H1 (cell line): ENCODE measurements at places on chromosomes 16 and 17. TPM values are rescaled to one million over a fixed set of nuclear protein-coding genes. Genes with fewer than 3 reads are reported as not detected.
A peak's percentile ranks its signal among the peaks of the same experiment; 100 is the strongest.

DNA sequence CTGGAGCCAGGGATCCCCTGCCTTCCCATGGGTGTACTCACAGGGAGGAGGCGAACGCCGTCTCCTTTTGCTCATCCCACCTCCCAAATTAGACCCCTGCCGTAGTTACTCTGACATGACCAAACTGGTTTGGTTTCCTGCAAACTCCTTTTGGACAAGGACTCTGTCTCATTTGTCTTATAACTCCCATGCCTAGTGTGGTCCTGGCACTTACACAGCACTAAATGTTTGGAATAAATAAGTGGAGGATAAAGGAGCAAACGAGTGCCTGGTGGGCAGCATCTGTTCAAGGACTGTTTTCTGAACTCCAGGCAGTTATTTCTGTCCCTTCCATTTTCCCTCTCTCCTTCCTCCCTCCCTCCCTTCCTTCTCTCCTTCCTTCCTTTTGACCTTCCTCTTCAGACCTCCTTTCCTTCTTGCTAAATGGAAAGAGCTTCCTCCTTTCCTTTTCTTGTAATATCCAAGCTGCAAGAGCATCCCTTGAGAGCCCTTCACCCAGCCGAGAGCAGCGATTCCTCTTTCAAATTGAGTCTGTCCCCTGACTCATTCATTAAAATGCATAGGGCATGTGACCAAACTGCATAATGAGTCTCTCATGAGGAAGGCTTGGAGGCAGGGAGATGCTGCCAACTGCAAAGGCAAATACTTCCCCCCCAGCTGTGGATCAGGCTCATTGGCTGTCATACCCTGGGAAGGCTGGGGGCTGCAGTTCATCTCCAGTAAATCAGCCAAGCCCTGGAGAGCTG, 36.8 kb downstream of the CHD9 start:
- DNase-seq = no peak

DNA sequence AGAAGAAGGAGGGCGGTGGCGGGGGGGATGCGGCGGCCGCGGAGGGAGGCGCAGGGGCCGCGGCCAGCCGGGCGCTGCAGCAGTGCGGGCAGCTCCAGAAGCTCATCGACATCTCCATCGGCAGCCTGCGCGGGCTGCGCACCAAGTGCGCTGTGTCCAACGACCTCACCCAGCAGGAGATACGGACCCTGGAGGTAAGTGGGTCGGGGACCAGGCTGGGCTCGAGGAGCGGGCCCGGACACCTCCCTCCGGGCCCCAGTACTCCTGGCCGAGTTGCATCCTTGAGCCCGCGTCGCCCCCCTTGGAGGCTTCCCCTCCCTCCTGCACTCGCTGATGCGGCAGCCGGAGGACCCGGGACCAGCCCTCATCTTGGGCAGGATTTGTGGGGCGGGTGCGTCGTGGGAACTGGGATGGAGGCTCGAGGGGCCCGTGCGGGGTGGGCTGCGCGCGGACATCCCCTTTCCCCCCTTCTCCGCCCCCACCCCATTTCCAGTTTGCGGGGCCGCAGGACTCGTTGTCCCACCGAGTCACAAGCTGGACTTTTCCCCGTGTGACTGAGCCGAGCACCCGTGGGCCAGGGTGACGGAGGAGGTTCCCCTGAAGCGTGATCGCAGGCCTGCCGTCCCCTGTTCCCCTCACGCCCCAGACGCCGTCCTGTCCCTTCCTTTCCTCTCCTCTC, 572 bp downstream of the KSR1 start:
- DNase-seq = no peak

GRCh38 chr16:31409433-31409832, 16.3 kb downstream of the ITGAD start:
- DNase-seq = no peak

GRCh38 chr17:18859256-18859655, 1.3 kb downstream of the PRPSAP2 start:
- peak; percentile 32 for DNase-seq

GRCh38 chr16:87132361-87133014, 184.7 kb downstream of the C16orf95 start:
- DNase-seq = no peak

The TANC2 gene
- 5.7 and 9.0 TPM in 2 replicates for polyA plus RNA-seq

The PMFBP1 gene
- 0.32 and 0.86 TPM in 2 replicates for polyA plus RNA-seq

The ROGDI gene
- polyA plus RNA-seq = 68.4 and 95.2 TPM in 2 replicates

DNA sequence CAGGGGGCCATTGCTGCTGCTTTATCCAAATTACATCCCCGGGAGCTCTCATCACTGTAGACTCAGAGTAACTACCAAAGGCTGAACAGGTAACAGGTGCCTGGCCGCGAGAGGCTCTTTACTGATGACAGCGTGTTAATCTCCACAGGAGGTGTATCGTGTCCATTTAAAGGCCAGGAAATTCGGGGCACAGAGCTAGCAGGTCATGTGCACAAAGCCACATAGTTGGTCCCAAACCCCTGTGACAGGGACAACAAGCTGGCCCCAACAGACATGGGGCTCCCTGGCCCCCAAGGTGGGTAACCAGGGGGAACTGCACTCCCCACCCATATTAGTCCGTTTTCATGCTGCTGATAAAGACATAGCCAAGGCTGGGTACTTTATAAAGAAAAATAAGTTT, 55.3 kb upstream of the RBFOX3 start:
- DNase-seq = peak; percentile 32

DNA sequence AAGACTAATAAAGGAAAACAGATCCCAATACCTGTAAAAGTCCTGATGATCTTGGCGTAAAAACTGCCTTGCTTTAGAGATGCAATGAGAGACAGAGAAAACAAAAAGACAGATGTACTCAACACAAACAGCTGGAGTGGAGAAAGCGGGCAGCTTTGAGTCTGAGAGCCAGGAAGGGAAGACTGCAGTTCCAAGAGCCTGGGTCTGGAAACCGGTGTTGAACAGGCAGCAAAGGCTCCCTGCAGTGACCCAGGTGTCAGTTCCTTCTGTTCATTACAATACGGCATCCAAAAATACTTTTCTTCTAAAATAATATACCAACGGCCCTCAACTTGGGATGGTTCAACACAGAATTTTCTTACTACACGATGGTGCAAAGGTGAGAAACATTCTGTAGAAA, 29.6 kb downstream of the VPS53 start:
- DNase-seq = no peak

The APPBP2 gene
- polyA plus RNA-seq = 1.9 and 3.3 TPM in 2 replicates

- no peak for DNase-seq
These were observed 2.6 kb downstream of the METTL26 start for GRCh38 chr16:633336-634050.

DNA sequence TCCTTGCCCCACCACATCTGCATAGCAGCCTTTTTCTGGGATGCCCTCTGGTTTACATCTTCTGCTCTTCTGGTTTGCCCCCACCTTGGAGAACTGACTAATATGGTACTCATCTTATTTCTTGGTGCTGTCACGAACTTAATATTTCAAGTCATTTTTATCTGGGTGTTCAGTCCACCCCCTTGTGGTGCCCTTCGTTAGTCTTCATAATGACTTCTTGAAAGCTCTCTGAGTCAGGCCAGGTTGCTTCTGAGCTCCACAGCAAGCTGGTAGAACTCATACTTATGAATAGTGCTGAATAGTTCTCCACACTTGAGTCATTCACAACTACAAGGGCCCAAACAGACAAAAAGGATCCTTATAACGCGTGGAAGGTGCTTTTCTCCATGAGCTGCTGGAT, 35.8 kb upstream of the TEKT3 start:
- DNase-seq = no peak

The PIMREG gene
- 126 and 148 TPM in 2 replicates for polyA plus RNA-seq

DNA sequence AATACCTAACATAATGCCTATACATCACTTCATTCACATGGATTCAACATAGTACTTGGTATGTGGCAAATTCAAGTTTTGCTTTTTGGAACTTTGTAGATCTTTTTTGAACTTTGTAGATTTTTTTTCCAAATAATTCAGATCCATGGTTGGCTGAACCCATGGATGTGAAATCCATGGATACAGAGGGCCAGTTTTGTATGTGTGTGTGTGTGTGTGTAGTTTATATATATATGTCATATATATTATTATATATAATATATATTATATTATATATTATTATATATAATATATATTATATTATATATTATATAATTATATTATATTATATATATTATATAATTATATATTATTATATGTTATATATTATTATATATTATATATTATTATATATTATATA, 28.4 kb downstream of the CLUAP1 start:
- no peak for DNase-seq

DNA sequence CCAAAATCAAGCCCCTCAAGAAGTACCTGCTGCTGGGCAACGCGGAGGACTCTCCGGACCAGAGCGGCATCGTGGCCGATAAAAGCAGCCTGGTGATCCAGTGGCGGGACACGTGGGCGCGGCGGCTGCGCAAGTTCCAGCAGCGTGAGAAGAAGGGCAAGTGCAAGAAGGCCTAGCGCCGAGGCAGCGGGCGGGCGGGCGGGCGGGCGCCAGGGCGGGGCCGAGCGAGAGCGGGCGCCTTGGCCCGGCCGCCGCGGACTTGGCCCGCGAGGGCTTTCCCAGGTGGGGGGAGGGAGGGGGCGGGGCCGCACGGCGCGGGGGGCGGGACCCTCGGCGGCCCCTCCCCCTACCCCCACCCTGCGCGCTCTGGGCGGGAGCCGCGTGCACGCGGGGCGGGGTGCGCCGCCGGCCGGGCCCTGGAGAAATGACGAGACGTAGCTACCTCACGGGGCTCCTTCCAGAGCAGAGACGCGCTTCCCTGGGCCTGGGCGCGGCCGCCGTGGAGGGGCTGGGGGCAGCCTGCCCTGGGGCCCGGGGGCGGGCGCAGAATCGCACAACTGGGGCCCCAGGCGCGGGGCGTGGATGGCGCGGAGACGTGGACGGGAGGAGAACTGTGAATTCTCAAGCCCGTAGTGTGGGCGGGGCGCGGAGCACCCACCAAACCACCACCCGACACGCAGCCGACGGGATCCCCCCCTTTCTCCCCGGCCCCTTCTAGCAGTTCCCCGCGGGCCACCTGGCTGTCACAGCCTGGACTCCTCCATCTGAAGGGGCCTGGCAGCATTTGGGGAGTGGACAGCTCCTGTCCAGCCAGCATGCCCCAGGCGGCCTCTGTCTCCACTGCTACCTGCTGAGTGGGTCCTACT, 218.7 kb downstream of the NTN1 start:
- peak; percentile 71 for DNase-seq

- no peak for DNase-seq
These were observed 17.3 kb downstream of the SLC5A10 start for GRCh38 chr17:18968945-18969887.

GRCh38 chr17:79789943-79790804, 6.7 kb downstream of the CBX8 start:
- DNase-seq = no peak

GRCh38 chr17:50152736-50153135, 2.3 kb upstream of the PPP1R9B start:
- no peak for DNase-seq

GRCh38 chr17:44334727-44335126, 10.1 kb upstream of the SLC25A39 start:
- no peak for DNase-seq

- DNase-seq = no peak
These were observed 59.4 kb downstream of the RTN4RL1 start for GRCh38 chr17:1965556-1966273.

DNA sequence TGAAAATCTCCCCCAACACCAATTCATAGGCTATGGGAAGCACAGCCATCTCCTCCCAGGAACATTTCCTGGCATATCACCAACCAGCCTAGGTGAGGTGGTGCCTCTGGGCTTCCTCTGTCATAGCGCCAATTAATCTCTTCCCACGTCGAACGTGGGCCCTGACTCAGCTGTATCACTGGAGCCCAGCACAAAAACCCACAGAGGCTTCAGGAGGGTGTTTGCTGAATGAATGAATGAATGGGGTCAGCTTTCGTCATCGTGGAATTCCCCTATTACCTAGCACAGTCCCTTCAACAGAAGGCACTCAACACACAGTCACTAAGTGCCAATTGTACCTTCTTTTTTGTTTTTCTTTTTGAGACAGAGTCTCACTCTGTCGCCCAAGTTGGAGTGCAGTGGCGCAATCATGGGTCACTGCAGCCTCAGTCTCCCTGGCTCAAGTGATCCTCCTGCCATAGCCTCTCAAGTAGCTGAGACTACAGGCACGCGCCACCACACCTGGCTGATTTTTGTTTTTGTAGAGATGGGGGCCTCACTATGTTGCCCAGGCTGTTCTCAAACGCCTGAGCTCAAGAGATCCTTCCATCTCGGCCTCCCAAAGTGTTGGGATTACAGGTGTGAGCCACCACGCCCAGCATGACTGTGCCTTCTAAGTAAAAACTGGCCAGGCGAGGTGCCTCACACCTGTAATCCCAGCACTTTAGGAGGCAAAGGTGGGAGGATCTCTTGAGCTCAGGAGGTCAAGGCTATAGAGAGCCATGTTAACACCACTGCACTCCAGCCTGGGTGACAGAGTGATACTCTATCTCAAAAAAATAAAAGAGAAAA, 4.1 kb downstream of the ZNF688 start:
- no peak for DNase-seq

GRCh38 chr16:87822108-87822970, 47.0 kb downstream of the SLC7A5 start:
- no peak for DNase-seq

GRCh38 chr16:68406458-68407152, 41.7 kb downstream of the SMPD3 start:
- no peak for DNase-seq

The CCT6B gene
- polyA plus RNA-seq = 0.53 and 0.67 TPM in 2 replicates

DNA sequence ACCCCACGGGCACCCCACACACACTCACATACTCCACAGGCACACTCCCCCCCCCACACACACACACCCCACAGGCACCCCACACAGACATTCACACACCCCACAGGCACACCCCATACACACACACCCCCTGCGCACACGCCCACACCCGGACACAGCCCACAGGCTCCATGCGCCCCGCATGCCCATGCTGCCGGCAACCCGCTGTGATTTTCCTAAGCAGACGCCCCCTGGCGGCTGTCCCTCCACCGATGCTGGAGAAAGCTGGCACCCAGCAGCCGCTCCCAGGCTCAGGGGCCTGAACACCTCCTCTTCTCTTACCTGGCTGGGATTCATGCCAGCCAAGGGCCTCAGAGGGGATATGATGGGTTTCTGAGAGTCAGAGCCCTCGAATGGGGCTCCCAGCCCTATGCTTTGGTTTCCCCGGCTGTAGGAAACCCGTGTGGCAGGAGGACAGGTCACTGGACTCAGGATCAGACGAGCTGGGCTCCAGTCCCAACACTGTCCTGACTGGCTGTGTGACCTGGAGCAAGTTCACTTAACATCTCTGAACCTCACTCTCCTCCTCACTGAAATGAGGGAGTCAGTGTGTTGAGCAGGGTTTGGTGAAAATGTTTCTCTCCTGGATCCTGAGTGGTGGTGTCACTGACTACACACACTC, 19.6 kb upstream of the TNFRSF13B start:
- peak; percentile 50 for DNase-seq

The TEKT1 gene
- not detected in 2 replicates for polyA plus RNA-seq

- DNase-seq = no peak
These were observed 457.0 kb upstream of the CDH5 start for GRCh38 chr16:65909310-65910050.

- DNase-seq = no peak
These were observed 33.5 kb upstream of the EMP2 start for GRCh38 chr16:10613785-10614485.

- DNase-seq = peak; percentile 72
These were observed 2.7 kb downstream of the XYLT1 start for GRCh38 chr16:17467923-17468540.

GRCh38 chr17:65514541-65514940, 46.9 kb downstream of the AXIN2 start:
- DNase-seq = no peak
